ENCODE measurements at places on chromosomes 16 and 17.
A peak's percentile ranks its signal among the peaks of the same experiment; 100 is the strongest.

DNA sequence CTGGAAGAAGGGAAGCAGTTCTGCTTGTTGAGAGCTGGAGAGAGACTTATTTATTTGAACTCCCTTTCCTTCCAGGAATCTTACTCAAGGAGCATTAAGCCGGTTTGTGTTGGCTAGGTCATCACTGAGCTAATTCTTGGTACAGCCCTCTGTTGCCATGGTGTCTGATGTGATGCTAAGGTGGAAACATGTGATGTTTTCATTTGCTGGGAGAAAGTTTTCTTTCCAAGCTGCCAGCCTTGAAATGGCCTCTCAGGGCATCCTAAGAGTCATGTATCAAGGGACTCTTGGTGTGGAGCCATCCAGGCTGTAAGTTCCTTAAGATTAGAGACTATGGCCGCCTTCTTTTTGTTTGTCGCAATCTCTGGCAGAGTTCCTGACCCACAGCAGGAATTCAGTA is 4.2 kb downstream of the PSKH1 start:
- DNase-seq, result peak; percentile 56

DNA sequence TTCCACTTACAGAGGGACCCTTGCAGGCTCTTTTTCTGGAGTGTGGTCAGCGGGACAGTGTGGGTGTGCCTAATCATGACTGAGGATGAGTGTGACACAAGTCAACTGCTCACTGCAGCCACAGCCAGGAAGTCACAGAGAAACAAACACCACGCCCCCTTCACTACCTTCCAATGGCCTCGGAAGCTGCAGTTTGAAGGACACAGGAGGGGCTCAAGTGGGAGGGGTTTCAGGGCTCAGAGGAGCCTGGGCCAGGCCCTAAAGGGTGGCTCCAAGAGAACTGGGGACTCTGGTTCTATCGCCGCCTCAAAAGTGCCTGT is 116.2 kb upstream of the SDK2 start:
- DNase-seq, result no peak

- peak; percentile 82 for DNase-seq
These were observed at the start of gene HSD3B7 for GRCh38 chr16:30984669-30985400. HSD3B7 (plus strand) TSS chr16:30985207; CDS start chr16:30985659, 452 bp downstream.

DNA sequence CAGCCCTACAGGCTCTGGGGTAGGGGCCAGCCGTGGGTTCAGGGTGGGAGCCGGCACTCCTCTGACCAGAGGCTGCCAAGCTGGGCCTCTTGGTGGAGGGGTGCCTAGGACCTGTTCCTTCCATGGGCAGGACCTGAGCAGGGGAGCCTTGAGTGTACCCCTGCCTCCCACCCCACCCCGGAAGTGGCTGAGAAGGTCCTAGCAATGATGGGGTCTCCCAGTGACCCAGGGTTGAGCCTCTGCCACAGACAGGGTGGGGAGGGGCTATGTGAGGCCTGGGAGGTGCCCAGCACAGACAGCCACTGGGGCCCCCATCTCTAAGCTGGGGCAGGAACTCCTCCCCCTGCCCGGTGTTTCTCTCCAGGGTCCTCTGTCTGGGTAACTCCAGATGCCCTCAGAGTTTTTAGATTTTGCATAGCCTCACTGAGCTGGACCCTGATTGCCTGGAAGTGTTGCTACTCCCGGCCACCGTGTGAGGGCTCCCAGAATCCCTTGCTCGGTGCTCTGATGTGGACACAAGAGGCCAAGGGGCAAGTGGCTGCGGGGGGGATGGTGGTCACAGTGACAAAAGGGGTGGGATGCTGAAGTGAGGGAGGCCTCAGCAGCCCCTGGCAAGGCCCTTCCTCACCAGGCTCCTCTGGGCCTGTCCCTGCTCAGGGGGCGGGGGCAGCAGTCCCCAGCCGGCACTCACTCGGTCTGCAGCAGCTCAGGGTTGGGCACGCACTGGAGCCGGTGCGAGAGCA is 6.4 kb upstream of the MTSS2 start:
- DNase-seq, result no peak

- no peak for DNase-seq
These were observed 988 bp upstream of the IL21R start for GRCh38 chr16:27400751-27401620.

DNA sequence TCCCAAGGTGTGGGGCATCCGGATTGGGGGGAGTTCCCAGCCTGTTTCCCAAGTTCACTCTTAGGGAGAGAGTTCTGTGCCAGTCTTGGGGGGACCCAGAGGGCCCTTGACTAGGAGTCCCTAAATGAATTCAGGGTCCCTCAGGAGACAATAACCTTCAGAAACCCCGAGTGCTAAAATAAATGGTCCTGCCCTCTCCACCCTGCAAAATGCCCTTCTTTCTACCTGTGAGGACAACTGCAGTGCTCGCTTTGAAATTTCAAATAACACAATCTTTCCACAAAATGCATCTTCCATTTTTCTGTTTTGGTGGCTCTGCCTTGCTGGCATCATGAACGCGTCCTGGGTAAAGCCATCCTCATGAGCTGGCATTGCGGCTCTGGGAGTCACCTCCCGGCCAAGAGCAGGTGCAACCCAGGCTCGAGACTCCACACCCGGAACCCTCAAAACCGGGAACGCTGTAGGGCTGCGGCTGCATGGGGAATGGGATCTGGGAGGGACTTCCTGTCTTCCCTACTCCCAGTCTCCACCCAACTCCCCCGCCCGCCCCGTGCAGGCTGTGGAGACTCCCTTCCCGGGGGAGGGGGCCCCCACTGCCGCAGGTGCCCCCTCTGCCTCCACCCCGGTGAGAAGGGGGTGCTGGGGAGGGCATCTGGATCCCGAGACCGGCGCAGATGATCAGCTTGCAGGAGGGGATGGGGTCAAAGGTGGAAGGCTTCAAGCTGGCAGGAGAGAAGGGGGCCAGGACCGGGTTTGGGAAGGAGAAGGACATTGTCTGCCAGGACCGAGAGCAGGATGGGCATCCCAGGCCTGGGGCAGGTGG is at the start of gene ZNF205:
Gene ZNF205, plus strand, starts transcription at position 529 of the 823 bp plus-strand sequence. CDS start 845 bp downstream, outside the sequence.
- DNase-seq, result peak; percentile 78

GRCh38 chr16:27920391-27920891 is 143.1 kb downstream of the GSG1L start:
- no peak for DNase-seq

DNA sequence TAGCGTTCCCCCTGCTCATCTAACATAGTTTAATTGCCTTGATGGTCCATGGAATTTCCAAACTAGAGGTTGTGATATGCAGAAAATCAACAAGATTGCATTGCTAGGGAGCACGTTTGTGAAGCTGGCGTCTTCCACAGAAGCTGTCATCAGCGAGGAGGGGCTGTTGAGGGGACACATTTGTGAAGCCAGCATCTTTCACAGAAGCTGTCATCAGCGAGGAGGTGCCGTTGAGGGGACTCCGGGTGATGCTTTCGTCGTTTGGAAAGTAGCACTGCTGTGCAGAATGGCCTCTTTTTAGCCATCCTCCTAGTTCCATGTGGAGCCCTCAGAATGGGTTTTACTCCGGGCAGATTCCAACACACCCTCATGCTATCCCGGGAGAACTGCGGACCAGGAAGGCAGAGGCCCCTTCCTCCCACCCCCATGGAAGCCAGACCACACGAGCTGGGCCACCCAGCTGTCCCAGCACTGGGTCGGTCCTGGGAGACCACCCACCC is 119.6 kb upstream of the CHMP6 start:
- DNase-seq, result no peak

DNA sequence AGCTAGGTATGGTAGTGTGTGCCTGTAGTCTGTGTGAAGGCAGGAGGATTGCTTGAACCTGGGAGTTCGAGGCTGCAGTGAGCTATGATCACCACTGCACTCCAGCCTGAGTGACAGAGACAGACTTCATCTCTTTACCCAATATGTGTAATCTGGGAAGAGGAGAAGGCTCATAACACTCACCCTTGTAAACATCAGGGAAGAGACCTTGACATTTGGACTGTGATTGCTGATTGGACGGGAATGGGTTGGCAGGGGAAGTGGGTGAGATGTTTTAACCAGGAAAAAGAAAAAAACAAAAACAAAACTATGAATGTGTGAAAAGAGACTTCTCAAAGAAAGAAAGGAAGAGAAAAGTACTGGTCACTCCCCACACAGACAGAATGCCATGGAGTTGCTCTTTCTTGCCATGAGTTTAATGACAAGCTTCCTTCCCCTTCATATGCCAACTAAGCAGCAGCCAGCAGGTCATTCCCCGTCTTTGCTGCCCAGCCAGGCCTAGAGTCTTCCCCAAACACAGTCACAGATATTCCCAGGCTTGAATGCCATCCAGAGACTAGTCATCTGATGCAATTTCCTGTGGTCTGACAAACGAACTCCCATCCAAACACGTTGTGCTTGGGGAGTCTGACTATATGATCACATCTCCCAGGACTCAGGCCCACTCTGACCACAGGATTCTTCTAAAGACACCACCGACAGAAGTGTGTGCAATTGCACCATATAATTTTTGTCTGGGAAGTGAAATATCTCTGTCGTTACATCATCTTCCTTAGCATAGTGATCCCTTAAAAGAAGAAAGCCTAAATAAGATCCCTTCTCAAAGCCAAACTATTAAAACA is 3.6 kb upstream of the XAF1 start:
- no peak for DNase-seq

GRCh38 chr17:81245024-81245664 is 6.0 kb downstream of the NDUFAF8 start:
- peak; percentile 69 for DNase-seq

GRCh38 chr17:29733166-29733565 is 110.5 kb upstream of the CORO6 start:
- DNase-seq, result no peak

GRCh38 chr16:24609740-24610415 is 70.5 kb downstream of the RBBP6 start:
- peak; percentile 49 for DNase-seq

- peak; percentile 83 for DNase-seq
These were observed 176.3 kb downstream of the RPTOR start for GRCh38 chr17:80720610-80721577.

GRCh38 chr16:66408163-66409048 is 18.7 kb upstream of the BEAN1 start:
- peak; percentile 69 for DNase-seq

GRCh38 chr17:50312308-50312707 is 33.6 kb upstream of the XYLT2 start:
- no peak for DNase-seq

GRCh38 chr16:23296994-23297393 is 5.1 kb upstream of the SCNN1B start:
- no peak for DNase-seq

- no peak for DNase-seq
These were observed 2277.7 kb downstream of the TP53TG3F start for GRCh38 chr16:35737076-35737475.

GRCh38 chr17:61684818-61685217 is 93.8 kb upstream of the NACA2 start:
- no peak for DNase-seq

DNA sequence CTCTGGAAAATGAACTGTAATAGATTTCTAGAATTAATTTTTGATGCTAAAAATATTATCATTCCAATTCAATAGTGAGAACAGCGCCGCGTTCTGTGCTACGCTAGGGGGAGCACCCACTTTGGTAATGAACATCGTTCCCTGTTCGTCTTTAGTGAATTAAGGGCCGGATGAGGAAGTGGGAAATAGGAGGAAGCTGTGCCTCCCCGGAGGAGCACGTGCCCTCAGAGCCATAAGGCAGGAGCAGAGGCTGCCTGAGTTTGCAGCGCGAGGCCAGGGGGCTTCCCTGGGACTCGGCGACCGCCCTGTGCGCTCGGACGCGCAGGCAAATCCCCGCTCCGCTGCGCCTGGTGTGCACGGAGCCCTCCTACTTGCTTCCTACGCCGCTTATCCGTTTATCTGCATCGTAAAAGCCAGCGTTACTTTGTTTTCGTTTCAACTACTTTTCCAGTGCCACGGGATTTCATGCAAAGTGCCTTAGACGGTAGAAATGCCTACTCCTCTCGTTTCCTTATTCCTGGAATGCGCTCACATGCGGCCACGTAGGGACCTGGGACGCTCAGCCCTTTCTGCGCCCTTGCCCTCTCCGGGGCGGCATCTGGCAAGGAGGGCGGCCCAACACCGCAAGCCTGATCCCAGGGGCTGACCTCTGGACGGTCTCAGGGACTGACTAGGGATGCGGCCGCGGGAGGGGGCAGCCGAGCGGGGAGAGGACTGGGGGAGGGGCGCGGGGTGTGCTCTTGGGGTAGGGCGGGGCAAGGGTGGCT is 76.4 kb downstream of the KCNJ12 start:
- no peak for DNase-seq

- no peak for DNase-seq
These were observed 9.9 kb downstream of the AXIN1 start for GRCh38 chr16:342455-343213.
